ENCODE measurements at places on chromosomes 4 and X.

- DNase-seq, result no peak
Measured at GRCh38 chr4:52423967-52424366, 235.1 kb downstream of the USP46 start.

DNA sequence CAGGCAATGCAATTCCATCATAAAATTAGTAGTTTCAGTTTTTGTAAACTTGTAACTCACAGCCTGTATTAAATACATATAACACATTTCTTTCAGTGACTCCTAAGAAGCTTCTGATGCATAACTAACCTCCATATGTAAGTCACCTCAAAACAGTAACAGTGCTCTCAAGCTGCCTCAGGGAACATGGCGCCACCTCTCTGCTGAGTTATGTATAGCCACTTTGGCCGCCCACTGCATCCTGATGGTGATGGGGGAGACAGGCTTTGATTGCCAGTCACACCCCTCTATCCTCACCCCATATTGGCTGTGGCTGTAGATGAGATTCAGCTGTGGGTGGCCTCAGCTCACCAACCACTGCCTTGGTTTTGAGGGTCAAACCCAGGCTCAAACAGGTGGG, 54.3 kb downstream of the LRBA start:
- peak; percentile 40 for DNase-seq

GRCh38 chr4:8855818-8856245, 15.8 kb downstream of the HMX1 start:
- DNase-seq, result no peak

DNA sequence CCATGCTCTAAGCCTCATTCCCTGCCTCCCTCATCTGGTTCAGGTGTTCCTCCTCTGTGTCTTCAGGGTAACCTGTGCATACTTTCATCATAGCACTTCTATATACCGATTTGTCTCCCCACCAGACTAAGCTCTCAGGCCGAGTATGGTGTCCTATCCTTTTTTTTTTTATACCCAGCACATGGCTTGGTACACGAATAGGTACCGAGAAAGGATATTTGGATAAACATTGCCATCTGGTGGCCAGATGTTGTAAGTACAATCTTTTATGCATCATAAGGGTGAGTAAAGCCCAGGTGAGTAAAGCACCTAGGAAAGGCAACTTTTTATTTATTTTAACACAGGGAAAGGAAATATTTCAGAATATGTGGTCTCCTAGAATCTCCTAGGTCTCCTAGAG, 68.4 kb downstream of the MID2 start:
- DNase-seq, result peak; percentile 52
